ENCODE measurements at places on chromosomes 16 and 17.

- no peak for DNase-seq
Observed at GRCh38 chr16:927931-928330, 42.9 kb downstream of the LMF1 start.

DNA sequence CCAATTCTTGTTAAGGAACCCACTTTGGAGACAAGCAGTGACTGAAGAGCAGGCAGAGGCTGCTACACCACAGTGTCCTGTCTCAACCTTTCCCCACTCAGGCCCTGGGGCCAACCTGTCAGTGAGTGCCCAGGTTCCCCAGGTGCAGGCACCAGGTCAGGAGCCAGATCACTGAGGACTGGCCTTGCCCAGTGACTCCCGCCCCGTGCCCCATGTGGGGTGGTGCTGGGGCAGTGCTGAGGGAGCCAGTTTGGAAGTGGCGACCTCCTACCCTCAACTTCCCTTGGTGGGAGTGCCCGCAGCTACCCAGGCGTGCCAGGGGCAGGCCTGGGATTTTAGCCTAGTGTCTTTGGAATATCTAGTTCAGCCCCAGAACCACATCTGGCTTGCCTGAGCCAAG is 29.3 kb downstream of the SREBF1 start:
- no peak for DNase-seq

GRCh38 chr17:43428524-43428923 is 29.7 kb downstream of the ARL4D start:
- DNase-seq = no peak

DNA sequence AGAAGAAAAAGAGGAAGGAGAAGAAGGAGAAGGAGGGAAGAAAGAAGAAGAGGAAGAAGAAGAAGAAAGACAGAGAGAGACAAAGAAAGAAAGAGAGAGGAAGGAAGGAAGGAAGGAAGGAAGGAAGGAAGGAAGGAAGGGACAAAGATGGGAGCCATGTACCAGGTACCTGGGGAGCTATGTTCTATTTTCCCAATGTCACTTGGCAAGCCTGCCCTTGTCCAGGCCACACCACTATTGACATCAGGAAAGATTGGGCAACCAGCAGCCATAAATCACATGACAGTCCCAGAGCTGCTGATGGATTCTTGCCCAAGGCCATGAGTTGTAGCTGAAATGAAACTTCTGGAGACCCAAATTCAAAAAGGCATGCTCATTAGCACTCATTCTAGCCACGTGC is 2.7 kb upstream of the CES1 start:
- DNase-seq = no peak

DNA sequence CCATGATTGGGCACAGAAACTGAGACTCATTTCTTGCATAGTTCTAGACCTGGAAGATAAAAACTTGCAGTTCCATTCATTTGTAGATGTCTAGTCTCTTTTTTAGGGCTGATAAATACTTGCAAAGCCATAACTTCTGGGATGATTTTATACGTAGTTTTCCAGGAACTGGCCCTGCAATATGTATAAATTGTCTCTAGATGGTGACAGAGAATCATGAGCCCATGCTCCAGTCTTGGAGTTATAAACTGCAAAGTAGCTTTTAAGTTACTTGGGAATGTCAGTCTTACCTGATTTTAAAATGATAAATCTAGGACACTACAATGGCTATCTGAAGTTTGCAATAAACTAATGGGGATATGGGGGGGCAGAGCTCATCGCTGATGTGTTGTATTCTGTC is 3.0 kb upstream of the ADAMTS18 start:
- DNase-seq = peak; percentile 74

DNA sequence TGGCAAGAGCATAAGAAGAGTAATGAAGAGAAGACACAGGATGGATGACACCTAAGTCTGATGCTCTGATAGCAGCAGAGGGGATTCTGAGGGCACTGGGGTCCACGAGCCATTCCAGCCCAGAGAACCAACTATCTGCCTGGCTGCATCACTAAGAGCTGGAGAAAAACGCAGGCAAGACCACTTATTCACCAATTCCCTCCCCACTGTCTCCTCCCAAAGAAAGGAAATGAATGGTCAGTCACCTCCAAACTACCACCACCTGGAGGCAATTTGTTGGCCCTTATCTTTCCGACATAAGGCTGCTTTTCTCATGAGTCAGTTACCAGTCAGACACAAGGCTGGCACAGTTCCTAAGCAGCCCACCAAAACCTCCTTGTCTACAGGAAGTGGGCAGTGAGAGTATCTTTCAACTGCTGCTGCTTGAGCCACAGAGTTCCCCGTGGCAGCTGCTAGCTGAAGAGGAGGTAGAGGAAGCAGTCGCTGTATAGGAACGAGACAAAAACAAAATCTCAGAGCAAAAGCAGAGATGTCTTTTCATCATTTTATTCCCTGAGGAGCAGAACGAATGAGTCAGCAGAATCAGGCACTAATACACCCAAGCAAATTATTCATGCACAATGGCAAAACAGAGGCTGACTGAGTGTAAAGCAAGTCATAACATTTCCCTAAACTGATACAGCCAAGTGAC is 111.1 kb downstream of the SMG6 start:
- peak; percentile 92 for DNase-seq

DNA sequence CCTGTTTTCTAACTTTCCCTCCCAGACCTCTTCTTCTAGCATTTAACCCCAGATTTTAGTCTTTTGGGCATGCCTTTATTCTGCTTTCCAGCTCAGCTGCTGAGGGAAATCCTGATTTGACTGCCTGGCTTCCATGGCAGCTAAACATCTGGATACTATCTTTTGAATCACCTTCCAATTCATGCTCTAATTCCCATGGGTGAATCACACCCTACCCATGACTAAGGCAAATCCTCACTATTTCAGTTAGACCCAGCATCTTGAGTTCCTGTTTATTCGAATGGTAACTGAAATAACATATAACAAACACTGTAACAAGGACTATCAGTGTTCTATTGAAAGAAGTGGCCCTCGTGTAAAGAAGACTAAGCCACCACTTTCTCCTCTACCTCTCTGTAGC is 29.8 kb downstream of the CA10 start:
- no peak for DNase-seq

DNA sequence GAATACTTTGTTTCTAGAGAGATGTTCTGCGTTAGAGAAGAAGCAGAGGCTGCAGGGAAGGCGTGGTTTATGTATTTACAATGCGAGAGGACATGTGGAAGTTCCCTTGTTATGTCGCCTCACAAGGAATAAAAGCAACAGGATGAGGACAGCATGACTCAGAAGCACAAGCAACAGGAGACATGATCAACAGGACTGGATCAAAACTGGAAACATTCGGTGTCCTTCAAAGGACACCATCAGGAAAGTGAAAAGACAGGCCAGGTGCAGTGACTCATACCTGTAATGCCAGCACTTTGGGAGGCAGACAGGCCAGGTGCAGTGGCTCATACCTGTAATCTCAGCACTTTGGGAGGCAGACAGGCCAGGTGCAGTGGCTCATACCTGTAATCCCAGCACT is 52.6 kb downstream of the CCDC57 start:
- DNase-seq = peak; percentile 35
